Dorsolateral prefrontal cortex (tissue), 122 donors: ENCODE measurements at places on chromosomes 12 and 14.
A peak's percentile ranks its signal among the peaks of the same experiment; 100 is the strongest.

- no peak for DNase-seq
Measured at GRCh38 chr12:21580748-21581516, 23.7 kb downstream of the GYS2 start.

DNA sequence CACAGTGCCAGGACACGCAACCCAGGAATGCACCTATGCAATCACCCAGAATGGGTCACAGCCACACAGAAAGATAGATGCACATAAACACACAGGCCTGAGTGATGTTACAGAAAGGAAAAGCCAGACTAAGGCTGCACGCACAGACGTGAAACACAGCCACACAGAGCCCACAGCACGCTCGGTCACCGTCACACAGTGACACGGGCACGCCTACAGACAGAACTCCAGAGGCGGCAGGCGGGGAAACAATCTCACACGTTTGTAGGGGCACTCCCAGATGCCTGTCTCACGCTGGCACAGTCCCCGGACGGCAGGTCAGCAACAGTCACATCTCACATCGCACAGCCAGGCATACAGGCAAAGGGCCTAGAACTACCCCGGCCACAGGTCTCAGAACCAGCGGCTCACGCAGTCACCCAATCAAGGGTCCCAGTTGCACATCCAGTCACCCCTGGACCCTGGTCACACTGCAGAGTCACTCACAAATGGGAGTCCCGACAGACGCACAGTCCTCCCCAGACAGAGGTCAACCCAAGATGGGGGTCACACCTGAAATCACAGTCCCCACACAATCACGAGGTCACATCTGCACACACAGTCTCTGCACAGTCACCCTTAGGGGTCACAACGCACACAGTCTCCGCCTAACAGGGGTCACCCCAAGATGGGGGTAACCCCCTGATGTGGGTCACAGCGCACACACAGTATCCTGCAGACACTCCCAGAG is 790 bp downstream of the SSH1 start:
- peak; percentile 39 for DNase-seq

GRCh38 chr14:63918411-63918810 is 65.6 kb downstream of the SYNE2 start:
- no peak for DNase-seq

GRCh38 chr14:83162361-83162929 is 1628.8 kb upstream of the SEL1L start:
- DNase-seq: no peak

DNA sequence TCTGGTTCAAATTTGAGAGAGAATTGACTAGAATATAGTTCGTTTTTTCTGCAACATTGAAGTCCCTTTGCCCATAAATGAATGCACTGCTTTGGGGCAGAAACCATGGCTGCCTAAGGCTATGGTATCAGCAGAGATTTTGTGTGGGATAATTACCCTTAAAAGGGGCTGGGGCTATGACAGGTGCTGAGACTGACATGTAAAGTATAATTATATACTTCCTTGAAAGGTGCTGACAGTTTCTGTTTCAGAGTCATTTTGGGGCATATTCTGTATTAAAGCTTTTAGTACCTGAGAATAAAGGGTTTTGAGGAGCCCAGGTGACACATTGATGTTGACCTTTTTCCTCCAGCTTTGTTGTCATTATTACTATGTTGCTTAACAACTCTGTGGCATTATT is 150.3 kb upstream of the PTPRQ start:
- DNase-seq: no peak
